ENCODE measurements at places on chromosomes 16 and 17.

- no peak for DNase-seq
These were observed 494.1 kb downstream of the CDH11 start for GRCh38 chr16:64627781-64628180.

- DNase-seq: no peak
These were observed 809 bp downstream of the PIRT start for GRCh38 chr17:10836966-10837590.

DNA sequence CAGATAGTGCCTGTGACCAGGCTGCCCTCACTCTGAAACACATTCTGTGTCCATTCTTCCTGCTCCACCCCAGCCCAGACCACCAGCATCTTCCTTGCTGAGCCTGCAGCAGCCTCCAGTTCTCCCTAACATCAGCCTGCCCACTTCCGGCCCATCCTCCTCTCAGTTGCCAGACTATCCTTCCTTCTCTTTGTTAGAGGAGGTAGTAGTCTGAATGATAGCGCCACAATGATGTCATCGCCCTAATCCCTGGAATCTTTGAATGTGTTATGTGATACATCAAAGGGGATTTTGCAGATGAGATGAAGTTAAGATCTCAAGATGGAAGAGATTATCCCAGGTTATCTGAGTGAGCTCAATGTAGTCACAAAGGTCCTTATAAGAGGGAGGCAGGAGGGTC lies 3.2 kb upstream of the ZDHHC1 start:
- DNase-seq: no peak

GRCh38 chr16:11170696-11171447 lies 85.1 kb downstream of the SOCS1 start:
- DNase-seq: no peak

- no peak for DNase-seq
These were observed 29.4 kb downstream of the CHD9 start for GRCh38 chr16:53084141-53084541.

DNA sequence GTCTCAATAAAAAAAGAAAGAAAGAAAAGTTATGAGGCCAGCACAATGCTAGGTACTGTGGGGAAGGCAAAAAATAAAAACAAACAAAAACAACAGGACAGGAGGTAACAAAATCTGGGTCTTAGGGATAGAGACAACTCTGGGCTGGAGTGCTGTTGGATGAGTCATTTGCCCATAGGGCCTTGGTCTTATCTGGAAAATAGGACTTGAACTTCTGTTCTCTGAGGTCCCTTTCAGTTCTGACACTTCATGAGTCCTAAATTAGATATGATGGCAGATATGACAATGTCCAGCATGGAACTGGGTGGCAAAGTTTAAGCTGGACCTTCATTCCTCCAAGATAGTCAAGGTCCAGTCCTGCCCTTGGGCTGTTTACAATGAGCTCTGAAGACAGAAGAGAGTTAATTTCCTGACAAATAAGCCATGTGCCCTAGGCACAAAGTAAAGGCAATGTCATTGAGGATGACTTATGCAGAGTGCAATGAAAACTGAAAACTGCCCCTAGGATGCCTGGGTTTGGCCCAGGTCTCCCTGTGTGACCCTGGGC lies 8.9 kb upstream of the HDAC5 start:
- DNase-seq: no peak

GRCh38 chr16:22293137-22294106 lies 3.8 kb upstream of the POLR3E start:
- DNase-seq: no peak

DNA sequence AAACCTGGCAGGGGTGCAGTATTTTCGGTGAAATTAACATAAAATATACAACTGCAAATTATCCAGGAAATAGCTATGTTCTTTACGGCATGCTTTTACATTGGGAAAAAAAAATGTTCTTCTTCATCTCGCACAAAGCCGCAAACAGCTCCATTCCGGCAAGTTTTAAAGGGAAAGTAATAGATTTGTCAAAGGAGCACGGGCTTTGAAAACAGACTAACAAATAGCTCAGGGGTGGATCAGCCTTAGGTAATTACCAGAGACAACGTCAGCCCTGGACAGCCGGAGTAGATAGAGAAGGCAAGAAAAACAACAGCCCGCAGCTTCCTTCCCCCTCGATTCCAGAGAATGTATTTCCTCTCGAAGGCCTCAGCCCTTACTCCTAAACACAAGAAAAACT lies 222.5 kb downstream of the C16orf78 start:
- no peak for DNase-seq

- no peak for DNase-seq
These were observed 320.8 kb downstream of the SLC39A11 start for GRCh38 chr17:72771734-72772133.

Data from naive thymus-derived CD8-positive, alpha-beta T cell (primary cell).